Esophagus squamous epithelium (tissue), 5 donors: ENCODE measurements at places on chromosomes 2 and 18.

DNA sequence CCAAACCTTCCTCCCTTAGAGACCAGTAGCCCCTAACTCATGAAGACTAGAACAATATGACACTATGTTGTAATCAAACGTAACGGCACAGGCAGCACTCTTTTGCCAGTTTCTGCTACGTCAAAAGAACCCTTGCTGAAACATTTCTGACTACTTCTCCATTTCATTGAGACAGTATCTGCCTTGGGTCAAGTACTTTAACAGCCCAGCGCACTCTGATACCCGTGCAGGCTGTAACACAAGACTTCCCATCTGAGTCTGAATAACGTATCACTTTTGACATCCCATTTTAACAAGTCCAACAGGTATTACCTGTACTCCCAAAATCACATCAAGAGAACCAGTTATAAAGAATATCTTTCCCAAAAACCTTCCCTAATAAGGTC is 38.4 kb downstream of the TBC1D8 start:
- H3K36me3 ChIP-seq: no peaks in the 10 kb centered on the region
- H3K27me3 ChIP-seq: no peaks in the 10 kb centered on the region
- peak overlapping the region; percentile 83 for H3K27ac ChIP-seq
- H3K4me1 ChIP-seq: peaks cover 32% of the 10 kb centered on the region
- DNase-seq: no peak

- peaks cover 9% of the 10 kb centered on the region for H3K4me1 ChIP-seq
- no peak overlapping the region for H3K4me3 ChIP-seq
- no peak overlapping the region for H3K27ac ChIP-seq
- H3K27me3 ChIP-seq: no peaks in the 10 kb centered on the region
Observed at GRCh38 chr18:46042571-46043123, 29.4 kb downstream of the PSTPIP2 start.

DNA sequence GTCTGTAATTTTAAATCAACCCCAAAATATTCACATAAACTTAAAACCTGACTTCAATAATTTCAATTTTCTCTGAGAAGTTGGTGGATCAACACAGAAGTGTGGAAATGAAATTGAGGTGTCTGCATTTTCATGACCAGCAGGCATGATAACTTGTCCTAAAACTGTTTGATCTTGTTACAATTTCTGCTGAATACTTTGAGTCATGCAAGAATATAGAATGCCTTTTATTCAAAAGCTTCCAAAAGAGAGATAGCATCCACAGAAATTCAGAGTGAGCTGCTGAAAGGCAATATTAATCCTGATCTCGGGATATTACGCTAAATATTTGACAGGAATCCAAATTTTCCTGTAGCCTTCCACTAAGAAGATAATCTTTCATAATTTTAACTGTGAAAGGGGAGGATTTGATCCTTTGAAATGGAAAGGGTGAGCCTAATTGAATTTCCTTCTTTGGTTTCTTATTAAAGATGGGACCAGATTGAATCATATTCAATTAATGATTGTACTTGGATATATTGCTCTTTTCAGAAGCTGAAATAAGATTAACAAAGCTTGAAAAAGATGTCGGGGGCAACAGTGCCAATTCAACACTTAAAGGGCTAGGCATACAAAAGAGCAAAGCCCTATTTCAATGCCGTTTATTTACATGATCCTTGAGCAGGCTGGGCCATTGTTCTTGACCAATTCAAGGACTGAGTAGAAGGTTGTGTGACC is 129.3 kb downstream of the NCKAP5 start:
- H3K27ac ChIP-seq: no peak overlapping the region
- DNase-seq: no peak
- no peak overlapping the region for H3K4me3 ChIP-seq
- H3K27me3 ChIP-seq: no peaks in the 10 kb centered on the region

GRCh38 chr2:63977904-63978303 is 41.3 kb downstream of the VPS54 start:
- H3K27me3 ChIP-seq: no peaks in the 10 kb centered on the region
- H3K36me3 ChIP-seq: peaks cover 89% of the 10 kb centered on the region
- H3K27ac ChIP-seq: no peak overlapping the region
- no peaks in the 10 kb centered on the region for H3K4me1 ChIP-seq

GRCh38 chr2:3040496-3041140 is 337.0 kb downstream of the EIPR1 start:
- no peaks in the 10 kb centered on the region for H3K4me1 ChIP-seq
- no peaks in the 10 kb centered on the region for H3K36me3 ChIP-seq
- no peaks in the 10 kb centered on the region for H3K27me3 ChIP-seq
- H3K27ac ChIP-seq: no peak overlapping the region

GRCh38 chr18:74148543-74149070 is 284 bp downstream of the TIMM21 start:
- H3K36me3 ChIP-seq: peaks cover 25% of the 10 kb centered on the region
- no peak for DNase-seq
- peak overlapping the region; percentile 81 for H3K4me3 ChIP-seq
- peaks cover 56% of the 10 kb centered on the region for H3K4me1 ChIP-seq
- H3K27me3 ChIP-seq: no peaks in the 10 kb centered on the region
- peak overlapping the region; percentile 72 for H3K27ac ChIP-seq

GRCh38 chr2:211439011-211439410 is 882.6 kb downstream of the CPS1 start:
- no peak for DNase-seq
- no peaks in the 10 kb centered on the region for H3K27me3 ChIP-seq
- no peak overlapping the region for H3K4me3 ChIP-seq

DNA sequence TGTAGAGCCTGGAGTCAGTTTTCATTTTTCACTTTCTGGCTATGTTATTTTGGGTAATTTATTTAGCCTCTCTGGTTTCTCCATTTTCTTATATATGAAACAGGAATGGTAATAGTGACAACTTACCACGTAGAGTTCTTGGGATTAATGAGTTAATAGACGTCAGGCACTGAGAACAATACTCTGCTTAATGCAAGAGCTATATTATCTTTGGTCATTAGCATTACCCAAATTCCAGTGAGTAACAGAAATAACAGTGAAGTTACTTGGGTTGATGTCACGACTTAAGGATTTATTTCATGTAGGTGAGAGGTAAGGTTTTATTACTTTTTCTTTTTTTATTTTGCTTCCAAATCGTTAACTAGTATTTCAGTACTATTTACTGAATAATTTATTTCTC is 601.0 kb upstream of the GCFC2 start:
- H3K27ac ChIP-seq: no peak overlapping the region
- no peaks in the 10 kb centered on the region for H3K4me1 ChIP-seq
- no peak overlapping the region for H3K4me3 ChIP-seq
- no peaks in the 10 kb centered on the region for H3K27me3 ChIP-seq
- DNase-seq: no peak

- H3K36me3 ChIP-seq: peaks cover 5% of the 10 kb centered on the region
- H3K27me3 ChIP-seq: no peaks in the 10 kb centered on the region
- no peaks in the 10 kb centered on the region for H3K4me1 ChIP-seq
- no peak overlapping the region for H3K4me3 ChIP-seq
Observed at GRCh38 chr18:62287781-62288664, 37.1 kb upstream of the TNFRSF11A start.
